ENCODE measurements at places on chromosomes 6 and 20.

GRCh38 chr20:15708984-15709598 lies 864.2 kb downstream of the KIF16B start:
- DNase-seq = peak; percentile 69

DNA sequence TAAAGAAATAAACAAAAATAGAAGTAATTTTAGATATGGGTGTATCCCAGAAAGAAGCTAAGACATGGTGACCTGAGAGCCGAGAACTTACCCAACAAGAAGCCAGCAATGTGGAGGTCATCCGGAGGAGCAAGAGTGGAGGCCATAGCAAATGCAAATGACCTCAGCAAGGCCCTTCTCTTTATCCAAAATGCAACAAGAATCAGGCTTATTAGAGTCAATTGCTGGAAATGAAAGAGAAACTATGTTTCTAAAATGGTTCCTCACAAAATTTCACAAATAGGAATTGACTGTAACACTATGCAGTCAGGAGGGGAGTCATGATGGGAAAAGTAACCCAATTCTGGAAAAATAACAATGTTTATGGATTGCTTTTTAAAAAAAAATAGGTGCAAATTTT lies 90.4 kb downstream of the TNFAIP3 start:
- no peak for DNase-seq

DNA sequence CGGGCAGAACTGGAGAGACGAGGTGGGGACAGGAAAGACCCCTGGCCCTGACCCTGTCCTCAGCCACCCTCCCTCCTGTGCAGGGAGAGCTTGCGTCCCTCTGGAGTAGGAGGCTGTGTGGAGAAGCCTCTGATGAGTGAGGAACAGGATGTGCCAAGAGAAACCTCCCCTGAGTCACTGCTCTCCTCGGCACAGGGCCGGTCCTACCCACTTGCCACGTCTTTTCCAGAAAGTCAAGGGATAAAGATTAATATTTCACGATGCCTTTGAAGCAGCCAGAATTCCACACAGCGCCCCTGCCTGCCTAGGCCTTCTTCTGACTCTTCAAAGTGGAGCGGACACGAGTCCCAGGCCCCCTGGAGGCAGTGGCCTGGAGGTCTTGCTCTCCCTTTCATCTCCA lies 34.9 kb upstream of the THBS2 start:
- no peak for DNase-seq

DNA sequence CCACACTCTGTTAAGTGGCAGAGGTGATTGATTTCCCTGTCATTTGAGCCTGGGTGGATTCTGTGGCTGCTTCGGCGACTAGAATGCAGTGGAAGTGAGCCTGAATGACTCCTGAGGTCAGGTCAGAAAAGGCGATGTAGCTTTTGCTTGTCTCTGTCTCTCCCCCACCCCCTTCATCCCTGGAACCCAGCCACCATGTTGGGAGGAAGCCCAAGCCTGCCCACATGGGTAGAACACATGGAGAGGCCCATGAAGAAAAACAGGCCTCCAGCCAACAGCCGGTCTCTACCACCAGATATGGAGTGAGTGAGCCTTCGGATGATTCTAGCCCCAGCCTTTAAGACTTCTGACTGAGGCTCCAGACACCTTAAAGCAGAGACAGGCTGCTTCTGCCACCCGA lies 181.0 kb downstream of the TFAP2C start:
- no peak for DNase-seq

DNA sequence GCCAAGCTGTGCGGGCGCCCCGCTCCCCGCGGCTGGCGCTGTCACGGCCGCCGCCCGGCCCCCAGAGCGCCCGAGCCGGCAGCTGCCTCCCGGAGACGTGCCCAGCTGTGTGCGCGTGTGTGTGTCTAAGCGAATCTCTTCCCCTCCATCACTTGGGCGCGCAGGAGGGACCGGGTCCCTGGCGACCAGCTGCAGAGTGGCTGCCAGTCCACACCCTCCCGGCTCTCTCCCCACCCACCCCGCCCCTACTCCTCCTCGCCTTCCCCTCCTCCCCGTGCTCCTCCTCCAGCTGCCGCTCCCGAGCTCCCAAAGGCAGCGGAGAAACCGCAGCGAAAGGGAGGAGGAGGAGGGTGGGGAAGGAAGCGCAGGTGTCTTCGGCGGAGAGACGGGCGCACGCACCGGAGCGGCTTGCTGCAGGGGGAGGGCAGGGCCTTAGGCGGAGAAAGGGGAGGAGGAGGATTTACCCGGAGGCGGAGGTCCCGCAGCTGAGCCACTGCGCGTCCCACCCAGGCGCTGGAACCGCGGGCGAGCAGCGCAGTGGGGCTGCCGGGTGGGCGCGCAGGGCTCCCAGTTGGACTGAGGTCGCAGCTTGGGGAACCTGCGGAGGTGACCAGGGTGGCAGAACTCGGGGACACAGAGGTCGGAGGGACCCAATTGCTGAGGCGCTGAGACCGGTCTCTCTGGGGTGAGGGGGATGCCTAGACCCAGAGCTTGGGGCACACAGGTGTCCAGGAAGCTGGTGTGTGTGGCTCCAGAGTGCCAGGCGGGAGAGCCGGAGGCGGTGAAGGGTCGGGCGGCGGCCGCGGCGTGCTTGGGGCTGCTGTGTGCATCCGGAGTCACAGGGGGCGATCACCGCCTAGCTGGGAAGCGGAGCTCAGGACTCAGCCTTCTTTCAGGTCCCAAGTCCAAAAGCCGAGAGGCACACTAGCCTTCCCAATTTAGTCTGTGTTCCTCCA lies at the start of gene HS3ST5:
HS3ST5 (minus strand) TSS at position 198 of the 956 bp plus-strand sequence. CDS start 280,178 bp downstream, outside the sequence.
- peak; percentile 80 for DNase-seq

DNA sequence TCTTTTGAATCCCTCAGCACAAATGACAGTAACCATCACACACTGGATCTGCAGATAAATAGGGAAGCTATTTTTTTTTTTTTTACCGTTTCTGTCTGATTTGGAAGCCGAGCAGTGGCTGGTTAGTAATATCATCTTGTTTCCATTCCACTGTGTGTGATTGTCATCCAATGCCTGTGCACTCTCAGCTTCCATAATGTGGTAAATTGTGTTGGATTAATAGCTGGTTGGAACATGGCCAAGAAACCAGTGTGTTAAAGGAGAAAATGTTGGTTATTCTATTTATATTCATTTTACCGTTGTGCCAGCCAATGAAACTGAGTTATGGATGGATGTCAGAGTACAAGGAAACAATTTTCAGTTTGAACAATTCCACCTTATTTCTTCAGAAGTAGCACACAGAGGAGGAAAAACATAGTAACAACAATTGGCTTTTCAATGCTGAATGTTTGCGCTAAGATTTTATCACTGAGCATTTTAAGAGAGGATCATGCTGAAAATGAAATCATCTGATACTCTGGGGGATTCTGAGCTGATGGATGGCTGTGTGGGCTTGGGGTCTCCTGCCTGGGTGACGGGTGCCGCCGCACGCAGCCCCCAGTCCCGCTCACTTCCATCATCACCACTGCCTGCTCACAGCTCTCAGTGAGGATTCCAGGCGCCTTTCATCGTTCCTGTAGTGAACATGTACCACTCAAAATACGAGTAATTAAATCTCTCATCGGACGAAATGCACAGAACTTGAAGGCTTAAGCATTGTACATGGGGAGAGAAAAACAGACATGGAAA lies 40.7 kb upstream of the EXOC2 start:
- no peak for DNase-seq

GRCh38 chr6:33671744-33672072 lies 39.8 kb downstream of the UQCC2 start:
- DNase-seq = no peak

DNA sequence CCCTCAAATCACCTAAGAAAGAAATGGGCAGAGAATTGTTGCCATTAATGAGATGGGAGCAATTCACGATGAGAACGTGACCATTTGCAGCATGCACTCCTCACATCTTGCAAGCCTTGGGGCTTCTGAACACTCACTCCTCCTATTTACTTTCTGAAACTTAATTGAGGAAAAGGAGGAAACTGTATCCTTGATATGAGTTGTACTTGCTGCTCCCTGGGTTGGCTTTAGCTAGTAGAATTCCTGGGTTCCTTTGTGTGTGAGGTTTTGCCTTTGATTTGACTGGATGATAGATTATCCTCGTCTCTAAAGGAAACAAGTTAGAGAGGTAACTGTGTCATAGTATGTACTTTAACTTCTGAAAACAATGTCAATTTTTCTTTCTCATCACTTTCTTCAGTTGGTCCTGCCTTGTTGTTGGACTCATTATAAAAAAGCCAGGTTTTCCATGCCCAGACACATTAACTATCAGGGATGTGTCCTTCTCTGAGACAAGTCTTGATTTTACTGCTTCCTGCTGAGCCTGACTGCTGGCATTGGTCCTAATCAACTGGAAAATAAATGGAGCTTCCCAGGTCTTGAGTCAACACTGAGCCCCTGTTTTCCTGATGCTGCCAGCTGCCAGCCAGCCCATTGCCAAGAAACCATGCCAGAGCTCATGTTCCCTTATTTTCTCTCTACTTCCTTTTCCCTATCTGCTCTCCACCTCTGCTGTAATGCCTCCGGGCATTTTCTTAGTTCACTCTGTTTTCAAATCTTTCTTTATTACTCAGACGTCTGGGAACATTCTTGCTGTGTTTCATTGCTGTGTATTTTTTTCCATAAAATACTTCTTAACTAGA lies 6.0 kb upstream of the MRAP2 start:
- DNase-seq = no peak

- no peak for DNase-seq
These were observed 189.7 kb upstream of the NOX3 start for GRCh38 chr6:155645325-155645724.

DNA sequence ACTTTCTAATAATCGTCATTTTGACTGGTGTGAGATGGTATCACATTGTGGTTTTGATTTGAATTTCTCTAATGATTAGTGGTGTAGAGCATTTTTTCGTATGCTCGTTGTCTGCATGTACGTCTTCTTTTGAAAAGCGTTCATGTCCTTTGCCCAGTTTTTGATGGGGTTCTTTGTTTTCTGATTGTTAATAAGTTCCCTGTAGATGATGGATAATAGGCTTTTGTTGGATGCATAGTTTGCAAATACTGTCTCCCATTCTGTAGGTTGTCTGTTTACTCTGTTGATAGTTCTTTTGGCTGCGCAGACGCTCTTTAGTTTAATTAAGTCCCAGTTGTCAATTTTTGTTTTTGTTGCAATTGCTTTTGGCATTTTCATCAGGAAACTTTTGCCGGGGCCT lies 32.3 kb upstream of the XRN2 start:
- no peak for DNase-seq

DNA sequence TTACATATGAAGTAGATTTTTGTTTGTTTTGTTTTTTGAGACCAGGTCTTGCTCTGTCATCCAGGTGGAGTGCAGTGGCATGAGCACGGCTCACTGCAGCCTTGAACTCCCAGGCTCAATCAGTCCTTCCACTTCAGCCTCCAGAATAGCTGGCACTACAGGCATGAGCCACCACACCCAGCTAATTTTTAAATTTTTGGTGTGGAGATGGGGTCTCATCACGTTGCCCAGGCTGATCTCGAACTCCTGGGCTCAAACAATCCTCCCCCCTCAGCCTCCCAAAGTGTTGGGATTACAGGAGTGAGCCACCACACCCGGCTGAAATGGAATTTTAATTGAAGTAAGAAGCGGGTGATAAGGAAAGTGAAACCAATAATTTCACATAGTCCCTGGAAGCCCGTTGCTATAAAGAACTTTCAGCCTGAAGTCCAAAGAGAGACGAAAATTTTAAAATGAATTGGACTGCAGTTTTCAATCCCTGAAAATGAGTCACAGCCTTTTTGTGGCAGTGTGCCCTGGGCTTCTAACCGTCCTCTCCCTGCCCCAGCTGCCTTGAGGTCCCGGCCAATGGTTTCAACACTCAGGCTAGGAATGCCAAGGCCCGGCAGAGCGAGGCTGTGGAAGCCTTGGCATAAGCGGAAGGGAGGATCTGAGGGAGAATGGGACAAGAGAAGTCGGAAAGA lies 757 bp downstream of the RAET1E start:
- DNase-seq = no peak

DNA sequence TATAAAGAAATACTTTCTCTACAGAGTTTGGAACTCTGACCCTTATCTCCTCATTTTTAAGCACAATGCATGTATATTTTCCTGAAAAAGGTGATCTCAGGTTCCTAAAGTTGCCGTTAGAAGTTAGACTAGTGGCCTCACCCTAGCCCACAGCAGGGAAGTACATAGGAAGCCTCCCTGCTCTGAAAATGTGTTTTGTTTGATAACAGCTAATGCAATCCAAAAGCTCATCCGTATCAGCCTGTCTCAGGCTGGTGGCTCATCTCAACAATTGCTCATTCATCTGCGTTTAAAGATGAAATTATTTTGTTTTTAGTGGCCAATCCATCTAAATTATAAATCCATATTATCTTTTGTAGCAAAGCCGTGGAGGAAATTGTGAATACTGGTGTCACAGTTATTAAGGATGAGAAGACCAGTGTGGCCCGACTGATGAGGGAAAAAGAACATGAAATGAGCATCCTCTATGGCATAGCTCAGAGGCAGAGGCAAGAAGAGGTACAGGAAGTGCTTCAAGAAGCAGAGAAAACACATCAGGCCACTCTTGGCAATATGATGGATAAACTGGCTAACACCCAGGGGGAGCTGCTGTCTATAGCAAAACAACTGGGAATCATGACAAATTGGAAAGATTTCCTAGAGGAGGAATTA lies 20.1 kb downstream of the C6orf163 start:
- no peak for DNase-seq

- DNase-seq = peak; percentile 54
These were observed 361.9 kb upstream of the JARID2 start for GRCh38 chr6:14883921-14884320.

DNA sequence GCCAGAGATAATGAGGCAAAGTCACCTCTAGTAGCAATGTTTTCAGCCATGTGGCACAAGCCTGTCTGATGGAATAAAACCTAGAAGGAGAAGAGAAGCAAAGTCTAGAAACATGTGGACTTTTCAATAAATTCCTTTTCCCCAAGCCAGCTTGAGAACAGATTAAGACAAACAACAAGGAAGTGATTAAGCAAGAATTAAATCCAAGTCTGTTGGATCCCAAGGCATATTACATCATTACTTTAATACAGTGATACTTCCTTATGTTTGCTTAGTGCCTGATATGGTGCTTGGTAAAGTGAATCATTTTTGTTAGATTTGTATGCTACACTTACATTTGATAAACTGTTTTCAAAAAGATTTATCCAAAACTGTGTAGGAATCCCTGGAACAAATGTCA lies 260.3 kb upstream of the FAM83B start:
- no peak for DNase-seq

DNA sequence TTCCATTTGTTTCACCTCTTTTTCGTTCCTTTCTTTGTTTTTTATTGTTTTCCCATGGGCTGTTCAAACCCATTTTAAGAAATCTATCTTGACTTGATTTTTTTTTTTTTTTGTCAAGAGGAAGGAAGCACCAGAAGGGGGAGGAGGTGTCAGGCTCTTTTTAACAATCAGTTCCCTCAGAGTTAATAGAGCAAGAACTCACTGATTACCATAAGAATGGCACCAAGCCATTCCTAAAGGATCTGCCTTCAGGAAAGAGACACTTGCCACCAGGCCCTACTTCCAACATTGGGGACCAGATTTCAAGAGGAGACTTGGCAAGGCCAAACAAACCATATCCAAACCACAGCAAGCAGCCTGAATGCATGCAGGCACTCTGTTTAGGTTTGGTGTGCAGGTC lies 168.0 kb downstream of the OTOR start:
- DNase-seq = no peak

All from nephron progenitor cell (in vitro differentiated cells).